ENCODE measurements at places on chromosomes 5 and 9. TPM values are rescaled to one million over a fixed set of nuclear protein-coding genes. Genes with fewer than 3 reads are reported as not detected.

Gene RNF183
- 4.2 TPM for total RNA-seq

Gene ACOT12
- total RNA-seq: not detected

Gene SHC3
- 1.4 TPM for total RNA-seq

Gene PLPP7
- 0.28 TPM for total RNA-seq

Gene ADRA1B
- not detected for total RNA-seq

Gene OTP
- total RNA-seq: not detected

Gene CTXN3
- 0.24 TPM for total RNA-seq

Gene ZFAND5
- total RNA-seq: 97.6 TPM

Gene SLC36A3
- total RNA-seq: not detected

Gene OBP2B
- total RNA-seq: not detected
